ENCODE measurements at places on chromosomes 3 and 15.
A peak's percentile ranks its signal among the peaks of the same experiment; 100 is the strongest.

DNA sequence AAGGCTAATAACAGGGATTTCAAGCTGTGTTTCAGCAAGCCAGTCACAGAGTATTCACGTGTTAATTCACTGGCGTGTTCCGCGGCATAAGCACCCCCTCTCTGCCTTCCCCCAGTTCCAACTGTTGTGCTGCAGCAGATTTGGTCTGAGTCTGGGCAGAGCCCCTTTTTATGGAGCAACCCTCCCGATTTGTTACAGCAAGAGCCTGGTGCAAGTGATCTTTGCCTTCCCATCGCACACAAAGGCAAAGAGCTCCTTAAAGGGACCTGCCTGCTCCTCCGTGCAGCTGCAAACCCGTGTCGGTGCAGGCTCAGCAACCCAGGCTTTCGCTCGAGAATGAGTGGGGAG, 170.5 kb downstream of the KCNAB1 start:
- DNase-seq: no peak

DNA sequence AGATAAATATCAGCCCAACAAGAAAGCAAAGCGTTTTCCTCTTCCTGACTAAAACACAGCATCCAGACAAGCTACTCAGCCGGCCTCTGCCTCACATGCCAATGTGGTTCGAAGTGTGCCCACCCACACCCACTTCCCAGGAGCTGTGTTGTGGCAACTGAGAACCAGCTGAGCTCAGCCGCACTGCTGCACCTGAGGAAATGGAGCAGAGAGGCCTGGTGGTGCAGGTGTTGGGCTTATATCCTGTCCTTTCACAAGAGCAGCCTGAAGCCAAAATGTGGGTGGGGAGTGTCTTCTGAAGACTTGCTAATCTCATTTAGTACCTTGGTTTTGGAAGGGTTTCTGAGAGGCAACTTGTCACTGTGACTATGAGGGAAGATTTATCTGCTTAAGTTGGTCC, 23.0 kb upstream of the RETNLB start:
- DNase-seq: no peak

- DNase-seq: no peak
Measured at GRCh38 chr3:38645076-38645475, 4.4 kb downstream of the SCN5A start.

DNA sequence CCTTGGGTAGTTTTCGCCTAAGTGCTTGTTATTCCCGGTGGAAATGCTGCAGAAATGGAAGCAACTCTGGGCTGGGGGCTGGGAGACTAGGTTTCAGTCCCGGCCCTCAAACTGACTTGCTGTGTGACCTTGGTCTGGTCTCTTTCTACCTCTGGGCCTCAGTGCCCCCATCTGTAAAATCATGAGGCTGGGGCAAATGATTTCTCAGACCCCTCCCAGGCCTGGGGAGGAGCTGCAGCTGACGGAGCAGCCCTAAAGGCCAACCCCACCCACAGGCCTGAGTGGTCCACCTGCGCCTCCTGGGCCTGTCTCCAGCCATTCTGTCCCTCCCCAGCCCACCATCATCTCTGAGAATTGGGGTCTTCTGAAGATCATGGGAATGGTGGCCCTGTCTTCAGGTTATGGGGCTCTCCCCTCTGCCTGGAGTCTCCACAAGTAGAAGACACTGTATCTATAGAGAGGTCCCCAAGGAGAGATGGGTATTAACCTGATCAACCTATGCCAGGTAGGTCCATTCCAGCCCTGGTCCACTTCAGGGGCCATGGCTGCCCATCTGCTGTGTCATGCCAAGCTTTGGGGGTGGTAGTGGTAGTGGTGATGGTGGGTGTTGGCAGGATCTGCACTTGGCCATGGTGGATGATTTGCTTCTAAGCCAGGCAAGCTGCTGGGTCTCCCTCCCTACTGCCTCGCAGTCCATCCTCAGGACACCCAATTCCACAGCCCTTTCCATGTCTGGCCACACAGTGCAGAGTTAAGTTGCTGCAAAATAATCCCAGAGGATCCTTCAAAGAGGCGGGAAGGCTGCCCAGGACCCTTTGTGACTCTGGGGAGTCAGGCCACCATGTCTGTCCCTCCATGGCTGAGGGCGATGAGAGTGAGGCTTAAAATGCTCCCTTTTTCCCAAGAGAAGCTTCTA, 46.0 kb downstream of the ITGA11 start:
- DNase-seq: peak; percentile 37

DNA sequence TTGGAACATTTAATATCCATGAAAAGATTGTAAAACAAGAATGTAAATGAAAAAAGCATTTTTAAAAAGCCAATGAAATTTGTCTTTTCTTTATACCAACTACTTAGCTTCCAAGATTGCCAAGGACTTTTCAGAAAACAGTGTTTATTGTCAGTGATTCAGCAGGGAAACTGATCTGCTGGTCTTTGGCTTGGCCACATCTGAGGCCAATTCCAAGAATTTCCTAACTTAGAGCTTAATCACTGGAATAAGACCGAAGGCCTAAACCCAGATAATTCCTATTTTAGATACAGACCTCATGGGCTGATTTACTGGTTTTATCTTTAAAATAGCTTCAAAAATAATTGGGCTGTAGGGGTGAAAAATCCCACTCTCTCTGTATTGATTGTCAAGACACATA, 260.5 kb upstream of the RORA start:
- no peak for DNase-seq

DNA sequence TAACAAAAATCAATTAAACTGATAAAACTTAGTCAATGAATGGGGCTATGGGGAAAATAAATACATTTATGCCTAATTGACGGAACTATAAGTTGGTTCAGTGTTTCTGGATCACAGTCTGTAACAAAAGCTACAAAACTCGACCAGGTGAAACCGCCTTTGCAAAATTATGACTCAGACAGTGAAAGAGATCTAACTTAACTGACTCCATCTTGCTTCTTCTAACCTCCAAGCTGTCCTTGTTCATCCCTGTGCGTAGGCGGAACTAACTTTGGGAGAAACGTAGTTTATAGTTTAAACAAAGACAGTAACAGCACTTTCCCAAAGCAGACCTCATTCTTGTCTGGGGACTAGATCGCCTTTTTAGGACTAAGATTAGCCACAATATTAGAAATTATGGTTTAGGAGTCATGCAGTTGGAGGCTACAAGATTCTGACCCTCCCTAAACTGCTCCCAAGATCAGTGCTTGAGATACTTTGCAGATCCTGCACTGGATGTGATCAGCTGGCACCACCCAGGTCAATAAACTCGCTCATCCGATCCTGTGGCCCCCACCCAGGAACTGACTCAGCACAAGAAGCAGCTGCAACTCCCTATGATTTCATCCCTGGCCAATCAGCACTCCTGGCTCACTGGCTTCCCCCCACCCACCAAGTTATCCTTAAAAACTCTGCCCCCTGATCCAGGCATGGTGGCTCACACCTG, 7.2 kb upstream of the MFGE8 start:
- DNase-seq: peak; percentile 76

- no peak for DNase-seq
Measured at GRCh38 chr3:90007778-90008499, 900.5 kb downstream of the EPHA3 start.

DNA sequence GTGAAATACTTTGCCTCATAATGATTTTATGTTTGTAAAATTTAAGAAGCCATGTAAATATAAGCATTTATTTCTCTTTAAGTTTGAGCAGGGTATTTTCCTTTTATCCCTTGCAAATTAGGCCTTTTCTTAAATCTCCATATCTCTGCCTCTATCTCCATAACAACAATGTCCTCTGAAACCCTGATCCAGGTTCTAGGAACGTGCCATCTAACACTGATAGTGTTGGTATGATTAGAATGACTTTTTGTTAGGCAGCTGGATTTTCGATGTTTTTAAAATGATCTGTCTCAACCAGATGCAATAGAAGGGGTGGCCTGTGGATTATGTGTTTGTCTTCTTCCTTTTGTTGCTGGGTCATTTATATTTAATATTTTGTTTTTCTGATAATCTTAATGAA, 77.9 kb downstream of the TRPC1 start:
- DNase-seq: no peak

DNA sequence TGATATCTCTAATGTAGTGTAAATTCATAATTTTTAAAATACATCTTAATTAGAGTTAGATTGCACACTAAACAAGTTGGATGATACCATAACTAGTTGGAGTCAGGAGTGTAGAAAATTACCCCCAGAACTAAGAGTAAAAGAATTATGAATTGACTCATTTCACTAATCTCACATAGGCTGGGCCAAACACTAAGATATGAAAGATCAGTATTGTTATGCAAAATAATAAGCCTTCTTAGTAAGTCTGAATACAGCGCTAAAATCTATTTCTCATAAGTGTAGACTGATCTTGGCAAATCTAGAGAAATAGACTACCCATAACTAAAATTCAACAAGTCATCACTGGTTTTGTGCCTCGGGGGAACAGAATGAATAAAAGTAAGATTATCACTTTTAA, 979.0 kb downstream of the ROBO1 start:
- no peak for DNase-seq

DNA sequence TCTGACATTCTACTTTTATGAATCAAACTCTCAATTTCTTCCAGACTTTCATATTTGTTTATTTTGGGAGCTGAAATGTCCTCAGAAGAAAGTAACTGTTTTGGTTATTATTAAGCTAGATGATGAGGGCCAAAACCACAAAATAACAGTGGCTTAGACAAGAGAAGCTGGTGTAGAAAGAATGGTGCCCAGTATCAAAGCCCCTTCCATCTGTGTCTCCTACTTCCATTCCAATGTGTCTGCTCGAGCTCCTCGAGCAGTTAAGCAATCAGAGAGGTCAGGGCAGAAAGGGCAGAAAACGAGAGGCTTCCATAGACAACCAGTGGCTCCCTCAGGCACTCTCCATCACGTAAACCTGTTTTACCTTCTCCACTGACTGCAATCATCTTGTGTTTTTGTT, 59.7 kb upstream of the MAGI1 start:
- no peak for DNase-seq

- no peak for DNase-seq
Measured at GRCh38 chr3:196970547-196971093, 2.0 kb upstream of the PIGZ start.

- DNase-seq: no peak
Measured at GRCh38 chr3:135314237-135314636, 519.2 kb downstream of the EPHB1 start.

GRCh38 chr3:144948711-144949110, 977.1 kb downstream of the DIPK2A start:
- no peak for DNase-seq

- no peak for DNase-seq
Measured at GRCh38 chr15:38844736-38845135, 280.1 kb upstream of the RASGRP1 start.

GRCh38 chr3:194365978-194366490, 3.5 kb downstream of the LRRC15 start:
- no peak for DNase-seq

GRCh38 chr3:129003578-129004112, 2.5 kb downstream of the EFCC1 start:
- DNase-seq: no peak

DNA sequence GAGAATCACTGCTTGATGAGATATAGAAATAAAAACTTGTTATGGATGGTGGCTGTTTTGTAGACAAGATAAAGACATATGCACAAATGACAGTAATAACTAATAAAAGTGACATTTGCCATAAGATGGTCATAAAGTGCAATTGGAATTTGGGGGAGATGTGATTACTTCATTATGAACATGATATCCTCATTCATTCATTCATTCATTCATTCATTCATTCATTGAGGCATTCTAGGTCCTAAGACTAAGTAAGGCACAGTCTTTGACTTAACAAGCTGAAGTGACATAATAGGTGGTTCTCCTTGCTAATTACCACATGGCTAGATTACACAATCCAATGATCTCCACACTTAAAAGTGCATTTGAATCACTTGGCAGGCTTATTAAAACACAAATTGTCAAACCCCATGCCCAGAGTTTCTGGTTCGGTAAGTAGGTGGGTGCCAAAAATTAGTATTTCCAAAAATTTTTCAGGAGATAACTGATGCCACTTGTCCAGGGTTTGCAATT, 18.9 kb downstream of the RAP2B start:
- no peak for DNase-seq

DNA sequence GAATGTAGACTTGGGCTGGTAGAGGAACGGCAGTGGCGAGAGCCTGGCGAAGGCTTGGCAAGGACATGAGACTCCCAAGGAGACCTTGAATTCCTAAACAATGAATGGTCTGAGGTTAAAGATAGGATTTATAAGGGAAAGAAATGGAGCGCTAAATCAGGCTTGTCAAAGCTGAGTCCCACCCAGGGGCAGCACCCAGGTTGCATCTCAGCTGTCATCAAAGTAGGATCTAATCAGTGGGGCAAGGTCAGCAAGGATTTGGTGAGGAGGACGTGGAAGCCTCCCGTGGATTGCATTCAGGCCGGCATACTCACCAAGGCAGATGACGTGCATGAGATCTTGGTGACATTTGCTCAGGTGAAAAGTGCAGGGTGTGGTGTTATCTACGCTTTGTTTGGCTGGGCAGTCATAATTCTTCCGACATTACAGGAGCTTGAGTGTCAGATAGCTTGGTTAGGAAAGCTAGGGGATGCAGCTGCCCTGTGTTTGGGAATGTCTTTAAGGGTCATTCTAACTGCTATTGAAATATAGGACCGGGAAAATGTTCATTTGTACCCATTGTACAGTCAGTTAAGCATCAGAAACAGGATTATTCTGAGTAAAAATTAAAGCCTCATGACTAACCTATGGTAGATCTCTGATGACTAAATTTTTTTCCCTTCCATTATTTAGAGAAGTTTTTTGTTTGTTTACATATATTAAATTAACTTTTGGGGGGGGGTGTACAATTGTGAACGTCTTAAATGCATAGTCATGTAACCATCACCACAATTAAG, 99.4 kb upstream of the TSC22D2 start:
- no peak for DNase-seq

DNA sequence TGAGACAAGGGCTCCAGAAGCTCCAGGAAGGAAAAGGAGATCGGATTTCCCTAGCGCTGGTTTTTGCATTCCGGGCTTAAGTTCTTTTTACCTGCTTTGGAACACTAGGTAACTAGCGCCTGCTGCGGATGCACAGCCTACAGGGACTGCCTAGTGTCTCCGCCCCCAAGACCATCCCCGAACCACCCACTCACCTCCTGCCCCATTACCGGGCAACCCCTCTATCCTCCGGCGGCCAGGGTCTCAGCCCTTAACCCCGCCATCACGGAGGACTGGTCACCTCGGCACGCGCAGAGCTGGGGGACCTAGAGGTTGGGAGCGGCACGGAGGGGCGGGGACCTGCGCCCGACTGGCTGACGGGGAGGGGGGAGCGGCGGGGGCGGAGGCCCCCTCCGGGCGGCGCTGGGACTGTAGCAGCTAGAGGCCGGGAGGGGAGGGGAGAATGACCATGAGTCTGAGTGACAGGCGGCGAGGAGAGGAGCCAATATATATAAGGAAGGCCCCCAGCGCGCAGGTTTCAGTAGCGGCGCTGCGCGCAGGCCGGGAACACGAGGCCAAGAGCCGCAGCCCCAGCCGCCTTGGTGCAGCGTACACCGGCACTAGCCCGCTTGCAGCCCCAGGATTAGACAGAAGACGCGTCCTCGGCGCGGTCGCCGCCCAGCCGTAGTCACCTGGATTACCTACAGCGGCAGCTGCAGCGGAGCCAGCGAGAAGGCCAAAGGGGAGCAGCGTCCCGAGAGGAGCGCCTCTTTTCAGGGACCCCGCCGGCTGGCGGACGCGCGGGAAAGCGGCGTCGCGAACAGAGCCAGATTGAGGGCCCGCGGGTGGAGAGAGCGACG, at the start of gene DLL4:
TSS of gene DLL4 (plus strand) at position 520 of the 839 bp plus-strand sequence. CDS start 329 bp downstream, outside the sequence.
- no peak for DNase-seq
